Activated CD4-positive, alpha-beta T cell treated with anti-CD3 and anti-CD28 coated beads, Interleukin-2, Interleukin-4, amounts not matched to agents 100 ng/mL and 50 ng/mL, durations not matched to agents 16 hours and 8 hours (primary cell): ENCODE measurements at places on chromosomes 3 and 15.

- DNase-seq, result no peak
These were observed 18.3 kb downstream of the RAB43 start for GRCh38 chr3:129103296-129103695.

DNA sequence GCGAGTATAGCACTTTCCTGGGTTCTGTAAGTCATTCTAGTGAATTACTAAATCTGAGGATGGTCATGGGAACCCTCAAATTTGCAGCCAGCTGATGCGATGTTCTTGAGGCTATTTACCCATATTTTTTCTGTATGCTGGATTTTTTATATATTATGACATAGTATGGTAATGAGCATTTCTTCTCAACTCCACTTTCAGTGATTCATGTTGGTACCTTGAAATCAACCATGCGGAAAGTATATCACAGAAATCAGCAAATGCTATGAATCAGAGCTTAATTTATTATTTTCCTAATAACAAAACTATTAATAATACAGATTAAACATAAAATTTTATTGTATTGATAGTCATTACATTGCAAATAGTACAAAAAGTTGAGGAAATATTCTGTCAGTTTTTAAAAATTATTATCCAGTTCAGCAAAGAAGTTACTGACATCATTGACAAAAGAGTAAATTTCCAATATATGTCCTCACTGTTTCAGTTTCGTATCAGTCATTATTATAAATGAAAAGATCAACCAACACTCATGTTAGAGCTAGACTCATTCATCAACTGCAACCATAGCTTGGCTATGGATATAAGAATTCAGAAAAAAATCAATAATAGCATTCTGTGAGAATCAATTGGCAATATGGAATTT lies 164.3 kb upstream of the SETMAR start:
- no peak for DNase-seq

- peak; percentile 86 for DNase-seq
These were observed 241.7 kb upstream of the ICE2 start for GRCh38 chr15:60720493-60721256.

GRCh38 chr3:134235577-134236076 lies 15.0 kb downstream of the RYK start:
- no peak for DNase-seq

- peak; percentile 75 for DNase-seq
These were observed 45.8 kb upstream of the SEC13 start for GRCh38 chr3:10366651-10367101.

DNA sequence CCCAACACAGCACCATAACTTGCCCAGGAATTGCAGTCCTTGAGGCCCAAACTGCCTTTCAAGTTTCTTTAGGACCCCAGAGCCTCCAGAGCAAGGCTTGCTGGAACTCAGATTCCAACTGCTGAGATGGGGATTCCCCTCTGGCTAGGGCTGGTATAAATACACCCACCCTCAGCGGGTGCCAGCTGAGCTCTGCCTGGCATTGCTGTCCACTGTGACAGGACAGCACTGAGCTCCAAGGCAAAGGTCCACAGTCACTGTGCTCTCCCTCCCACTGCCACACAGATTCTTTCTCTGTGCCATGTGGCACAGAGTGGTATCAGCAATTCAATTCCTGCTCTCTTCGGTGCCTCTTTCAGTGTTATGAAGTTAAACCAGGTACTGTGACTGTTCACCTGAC lies 304.2 kb upstream of the LMCD1 start:
- no peak for DNase-seq

DNA sequence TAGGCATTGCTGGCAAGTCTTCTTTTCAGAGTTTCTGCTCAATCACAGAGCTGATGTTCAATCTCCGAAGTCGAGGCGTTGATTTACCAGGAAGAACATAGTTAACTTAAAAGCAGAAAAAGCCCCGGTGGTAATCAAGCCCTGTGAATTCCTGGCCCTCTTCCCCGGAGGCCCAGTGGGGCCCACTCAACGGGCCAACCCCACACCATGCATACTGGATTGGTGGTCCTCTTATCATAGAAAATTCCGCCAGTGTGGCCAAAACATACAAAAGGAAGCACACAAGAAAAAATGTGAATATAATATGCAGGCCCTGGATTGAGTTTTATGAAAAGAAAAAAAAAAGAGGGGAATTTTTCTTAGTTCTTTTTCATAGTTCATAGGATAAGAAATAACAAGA lies 873.0 kb upstream of the NR2F2 start:
- no peak for DNase-seq

DNA sequence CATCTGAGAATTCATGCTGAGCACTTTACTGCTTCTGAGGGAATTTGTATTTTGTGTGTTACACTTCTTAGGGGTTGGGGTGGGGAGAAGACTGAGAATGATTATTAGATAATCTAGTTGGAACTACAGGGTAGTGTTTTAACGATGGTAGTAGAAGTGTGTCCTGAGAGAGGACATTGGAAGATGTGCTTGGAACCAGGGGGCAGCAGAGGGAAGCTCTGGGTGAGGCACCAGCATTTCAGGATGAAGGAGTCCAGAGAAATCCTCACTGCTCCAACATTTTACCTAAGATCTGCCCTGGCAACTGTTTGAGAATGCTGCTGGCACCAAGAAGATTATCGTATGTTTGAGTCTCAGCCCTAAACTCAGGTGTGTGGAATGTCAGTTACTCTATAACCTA lies 145.5 kb downstream of the SQOR start:
- no peak for DNase-seq

DNA sequence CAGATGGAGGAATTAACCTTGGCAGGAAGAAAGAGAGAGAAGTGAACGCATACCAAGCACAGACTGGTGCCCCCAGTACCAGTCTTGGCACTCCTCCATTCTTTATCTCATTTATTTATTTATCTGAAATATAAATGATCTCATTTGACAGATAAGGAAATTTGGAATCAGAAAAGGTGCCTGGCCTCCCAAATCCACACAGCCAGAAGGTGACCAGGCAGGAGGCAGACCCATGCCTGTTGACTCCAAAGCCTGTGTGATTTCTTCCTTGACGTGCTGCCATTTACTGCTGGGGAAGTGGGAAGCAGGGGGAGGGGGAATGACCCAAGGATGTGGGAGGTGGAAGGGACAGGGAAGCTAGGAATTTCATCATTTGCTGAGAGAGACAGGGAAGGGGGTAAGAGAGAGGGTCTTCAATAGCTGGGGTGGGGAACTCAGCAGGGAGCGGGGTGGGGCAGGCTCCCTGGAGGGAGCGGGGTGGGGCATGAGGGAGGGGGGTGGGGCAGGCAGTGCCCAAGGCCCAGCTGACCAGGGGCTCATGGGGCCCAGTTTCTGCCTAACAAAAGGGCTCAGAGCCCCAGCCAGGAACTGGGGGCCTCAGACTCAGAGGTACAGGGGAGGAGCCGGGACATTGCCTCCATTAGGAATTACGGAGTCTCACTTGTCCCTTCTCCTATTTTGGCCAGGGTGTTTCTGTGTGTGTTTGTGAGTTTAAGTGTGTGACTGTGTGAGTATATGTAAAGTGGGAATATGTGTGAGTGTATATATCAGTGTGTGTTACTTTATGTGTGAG lies 63.0 kb downstream of the MINAR1 start:
- DNase-seq, result no peak

DNA sequence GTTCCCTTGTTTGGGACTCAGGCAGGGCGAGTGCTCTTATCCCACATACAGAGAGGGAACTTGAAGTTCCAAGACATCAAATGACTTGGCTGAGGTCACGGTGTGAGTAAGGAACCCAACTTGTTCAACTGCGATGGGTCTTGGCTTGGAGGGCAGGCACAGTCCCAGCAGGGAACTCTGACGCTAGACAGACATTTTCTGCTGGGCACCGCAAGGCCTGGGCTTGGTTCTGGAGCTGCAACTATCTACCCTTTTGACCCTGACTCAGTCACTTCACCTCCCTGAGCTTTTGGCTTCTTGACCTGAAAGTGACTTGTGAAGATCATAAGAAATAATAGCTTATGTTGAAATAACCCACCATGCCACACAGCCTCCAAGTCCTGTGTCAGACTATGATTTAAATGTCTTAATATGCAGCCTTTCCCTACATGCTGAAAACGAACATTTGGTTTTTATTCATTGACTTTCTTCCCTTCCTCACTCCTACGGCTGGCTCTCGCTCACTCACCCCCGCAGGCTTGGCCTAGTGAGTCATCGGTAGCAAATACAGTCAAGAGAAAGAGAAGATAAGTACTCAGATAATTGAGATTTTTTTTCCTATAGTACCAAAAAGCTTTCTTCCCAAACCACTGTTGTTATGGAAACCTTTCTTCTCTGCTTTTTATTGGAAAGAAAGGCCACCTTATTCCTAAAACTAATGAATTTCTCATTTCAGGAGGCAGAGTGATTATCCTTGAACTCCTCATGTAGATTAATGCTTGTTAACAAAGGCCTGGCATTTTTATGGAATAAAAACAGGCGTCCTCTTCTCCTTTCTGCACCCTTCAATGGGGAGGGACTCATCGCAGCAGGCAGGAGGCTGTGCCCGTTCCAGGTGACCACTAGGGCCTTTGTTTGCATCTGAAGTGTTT lies 178.4 kb downstream of the ATP10A start:
- DNase-seq, result no peak

GRCh38 chr3:29718661-29719065 lies 437.8 kb downstream of the RBMS3 start:
- DNase-seq, result no peak

GRCh38 chr15:74278207-74278606 lies 42.1 kb downstream of the CCDC33 start:
- no peak for DNase-seq

DNA sequence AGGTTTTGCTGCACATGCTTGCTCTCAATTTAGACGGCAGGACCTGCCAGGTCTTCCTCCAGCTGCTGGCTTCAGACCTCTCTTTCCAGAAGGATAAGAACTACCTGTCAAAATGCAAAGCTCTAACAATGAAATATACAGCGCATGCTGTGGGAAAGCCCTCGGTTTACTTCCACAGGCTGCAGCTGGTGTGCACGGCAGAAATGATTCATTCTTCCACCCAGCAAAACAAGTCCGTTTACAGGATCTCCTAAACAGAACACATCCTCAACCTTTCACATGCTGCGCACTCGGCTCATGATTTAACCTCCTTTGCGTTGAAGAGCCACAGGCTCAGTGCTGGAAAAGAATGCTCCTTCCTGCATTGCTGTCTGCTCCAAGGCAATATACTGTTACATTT lies 92.4 kb upstream of the WNT5A start:
- no peak for DNase-seq

- DNase-seq, result no peak
These were observed 408.0 kb downstream of the TBL1XR1 start for GRCh38 chr3:176789281-176789705.

DNA sequence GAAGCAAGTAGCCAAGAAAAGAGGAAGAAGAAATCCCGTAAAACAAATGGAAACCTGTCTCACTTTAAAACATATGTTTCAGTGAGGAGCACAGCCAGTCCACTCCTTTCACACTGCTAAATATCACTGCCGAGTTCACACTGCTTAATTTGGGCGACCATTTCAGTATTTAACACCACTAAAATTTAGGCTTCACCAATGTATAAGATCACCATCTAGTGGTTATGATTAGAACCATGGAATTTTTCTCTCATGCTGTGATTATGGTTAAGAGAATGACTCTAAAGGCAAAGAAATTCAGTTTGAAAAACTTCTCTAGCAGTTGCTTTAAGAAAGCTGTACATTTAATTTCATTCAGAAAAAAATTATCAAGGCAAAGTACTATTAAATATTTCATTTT lies 16.6 kb downstream of the SLC4A7 start:
- peak; percentile 32 for DNase-seq

DNA sequence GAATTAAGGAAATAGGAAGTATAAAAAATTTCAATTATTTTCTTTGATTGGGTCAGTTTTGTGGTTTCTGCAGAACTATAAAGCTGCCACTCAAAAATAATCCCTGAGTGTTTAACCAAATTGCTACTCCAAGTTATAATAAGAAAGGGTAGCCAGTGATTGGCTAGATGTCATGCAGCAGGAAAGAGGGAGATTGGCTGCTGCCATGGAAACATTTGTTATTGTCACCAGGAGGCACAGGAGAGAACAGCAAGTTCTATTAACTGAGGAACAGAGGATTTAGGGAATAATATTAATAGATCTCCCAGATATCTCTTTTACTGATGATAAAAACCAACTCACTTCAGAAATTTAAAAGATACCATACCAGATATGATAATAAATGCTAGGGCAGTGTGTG lies 42.6 kb downstream of the CLDN1 start:
- DNase-seq, result no peak

GRCh38 chr15:82100111-82100929 lies 54.5 kb upstream of the MEX3B start:
- no peak for DNase-seq

GRCh38 chr3:132261506-132261905 lies 55.7 kb upstream of the ACP3 start:
- DNase-seq, result no peak

DNA sequence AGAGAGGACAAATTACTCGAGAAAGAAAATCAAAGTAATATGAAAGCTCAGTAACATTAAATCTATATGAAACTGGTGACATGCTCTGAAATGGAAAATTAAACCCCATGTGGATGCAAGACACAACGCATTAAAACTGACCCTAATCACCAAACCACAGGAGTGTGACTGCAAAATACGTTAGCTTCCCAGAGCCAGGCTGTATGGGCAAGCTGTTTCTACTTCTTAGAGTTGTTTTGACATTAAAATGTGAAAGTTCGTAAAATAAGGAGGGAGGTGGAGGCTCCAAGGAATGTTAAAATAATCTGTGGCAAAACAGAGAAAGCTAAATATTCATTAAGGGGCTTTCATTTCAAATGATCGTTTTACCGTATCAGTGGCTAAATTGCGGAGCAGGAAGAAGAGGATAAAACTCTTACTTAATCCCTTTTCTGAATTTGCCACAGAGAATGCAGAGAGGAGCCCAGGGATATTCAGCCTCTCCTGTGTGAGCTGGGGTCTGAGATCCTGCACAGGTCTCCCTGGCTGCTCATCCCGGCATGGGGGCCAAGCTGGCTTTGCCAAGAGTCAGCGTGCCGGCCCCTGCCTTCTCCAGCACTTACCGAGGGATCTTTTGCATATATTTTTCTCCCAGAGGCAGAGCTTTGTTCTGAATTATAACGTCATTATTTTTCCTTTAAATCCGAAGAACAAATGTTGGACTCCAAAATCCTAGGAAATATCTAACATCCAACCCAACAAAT lies 239.8 kb upstream of the THBS1 start:
- no peak for DNase-seq

DNA sequence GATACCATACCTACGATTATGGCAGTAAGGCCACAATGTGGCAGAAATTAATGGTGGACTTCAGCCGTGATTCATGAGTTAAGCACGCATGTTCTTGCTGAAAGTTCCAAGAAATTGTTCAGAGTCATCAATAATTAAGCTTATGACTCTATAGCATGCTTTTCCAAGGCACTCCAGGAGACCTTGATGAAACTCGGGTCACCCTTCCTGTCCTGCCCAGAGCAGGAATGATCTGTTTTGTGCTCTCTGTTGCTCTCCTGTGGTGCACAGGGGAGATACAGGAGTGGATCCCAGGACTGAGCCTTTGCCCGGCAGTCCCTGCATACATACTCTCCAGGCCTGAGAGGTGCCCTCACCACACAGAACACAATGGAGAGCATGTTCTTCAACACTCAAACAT lies 141.6 kb upstream of the SLC2A2 start:
- no peak for DNase-seq
